Activated T-helper 1 cell treated with Interleukin-2 at 50 U/mL for 16 hours (primary cell): ENCODE measurements at places on chromosomes 4 and X.

GRCh38 chrX:117568238-117568637 lies 548.4 kb downstream of the KLHL13 start:
- DNase-seq = no peak

- DNase-seq = no peak
These were observed 41.8 kb upstream of the RLIM start for GRCh38 chrX:74656079-74656745.

DNA sequence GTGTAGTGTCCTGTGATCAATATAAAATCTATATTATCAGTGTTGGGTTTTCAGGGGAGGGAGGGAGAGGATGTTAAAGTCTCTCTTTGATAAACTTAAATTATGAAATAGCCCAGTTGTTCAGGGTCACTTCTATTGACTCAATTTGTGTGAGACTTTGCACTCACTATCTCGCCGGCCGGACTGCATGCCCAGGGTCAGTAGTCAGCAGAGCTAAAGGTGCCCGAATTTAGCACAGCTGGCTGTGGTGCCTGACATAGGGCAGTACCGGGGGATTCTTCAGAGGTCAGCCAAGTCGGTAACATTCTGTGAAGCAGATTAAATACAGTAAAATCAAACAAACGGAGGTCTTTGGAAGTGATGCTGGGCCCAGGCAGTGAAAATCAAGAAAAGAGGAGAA lies 19.2 kb downstream of the GABRQ start:
- no peak for DNase-seq

GRCh38 chr4:99943904-99944437 lies 2.4 kb downstream of the DNAJB14 start:
- no peak for DNase-seq

GRCh38 chrX:151416579-151416978 lies 19.6 kb downstream of the VMA21 start:
- no peak for DNase-seq

GRCh38 chrX:29652484-29652883 lies 562.9 kb upstream of the MAGEB2 start:
- DNase-seq = no peak
